Daoy (cell line): ENCODE measurements at places on chromosomes 3 and 15. TPM values are rescaled to one million over a fixed set of nuclear protein-coding genes. Genes with fewer than 3 reads are reported as not detected.

PLSCR2 gene
- not detected in 2 replicates for total RNA-seq

POLQ gene
- total RNA-seq: 9.5 and 13.2 TPM in 2 replicates

DAPK2 gene
- total RNA-seq: 1.5 and 1.9 TPM in 2 replicates

NIPA2 gene
- 123 and 140 TPM in 2 replicates for total RNA-seq

PPIP5K1 gene
- total RNA-seq: 6.5 and 10.6 TPM in 2 replicates

MAP6D1 gene
- total RNA-seq: 1.7 and 6.8 TPM in 2 replicates

FETUB gene
- total RNA-seq: not detected in 2 replicates

CLSTN2 gene
- total RNA-seq: 0.86 and 0.91 TPM in 2 replicates

ACOX2 gene
- total RNA-seq: 0.11 and 4.2 TPM in 2 replicates

CYP11A1 gene
- total RNA-seq: 0.06 and 0.12 TPM in 2 replicates

UBA7 gene
- total RNA-seq: 5.1 and 6.8 TPM in 2 replicates

UQCC5 gene
- 3.8 and 13.9 TPM in 2 replicates for total RNA-seq

CHRNA3 gene
- total RNA-seq: 0.17 and 3.5 TPM in 2 replicates

TICRR gene
- 7.0 and 10.0 TPM in 2 replicates for total RNA-seq

TTC21A gene
- total RNA-seq: 0.17 and 1.3 TPM in 2 replicates

DCLK3 gene
- 0.06 TPM in 1 of 2 replicates, not detected in the other for total RNA-seq

CTXN2 gene
- total RNA-seq: not detected in 2 replicates

GOLGA8N gene
- 0.23 and 0.51 TPM in 2 replicates for total RNA-seq

- no peak for DNase-seq
These were observed 384.3 kb upstream of the EPHA6 start for GRCh38 chr3:96430079-96430478.

- DNase-seq: no peak
These were observed 42.5 kb downstream of the ATP2B2 start for GRCh38 chr3:10462641-10463532.

- no peak for DNase-seq
These were observed 93.2 kb upstream of the AGTR1 start for GRCh38 chr3:148604270-148605085.

DNA sequence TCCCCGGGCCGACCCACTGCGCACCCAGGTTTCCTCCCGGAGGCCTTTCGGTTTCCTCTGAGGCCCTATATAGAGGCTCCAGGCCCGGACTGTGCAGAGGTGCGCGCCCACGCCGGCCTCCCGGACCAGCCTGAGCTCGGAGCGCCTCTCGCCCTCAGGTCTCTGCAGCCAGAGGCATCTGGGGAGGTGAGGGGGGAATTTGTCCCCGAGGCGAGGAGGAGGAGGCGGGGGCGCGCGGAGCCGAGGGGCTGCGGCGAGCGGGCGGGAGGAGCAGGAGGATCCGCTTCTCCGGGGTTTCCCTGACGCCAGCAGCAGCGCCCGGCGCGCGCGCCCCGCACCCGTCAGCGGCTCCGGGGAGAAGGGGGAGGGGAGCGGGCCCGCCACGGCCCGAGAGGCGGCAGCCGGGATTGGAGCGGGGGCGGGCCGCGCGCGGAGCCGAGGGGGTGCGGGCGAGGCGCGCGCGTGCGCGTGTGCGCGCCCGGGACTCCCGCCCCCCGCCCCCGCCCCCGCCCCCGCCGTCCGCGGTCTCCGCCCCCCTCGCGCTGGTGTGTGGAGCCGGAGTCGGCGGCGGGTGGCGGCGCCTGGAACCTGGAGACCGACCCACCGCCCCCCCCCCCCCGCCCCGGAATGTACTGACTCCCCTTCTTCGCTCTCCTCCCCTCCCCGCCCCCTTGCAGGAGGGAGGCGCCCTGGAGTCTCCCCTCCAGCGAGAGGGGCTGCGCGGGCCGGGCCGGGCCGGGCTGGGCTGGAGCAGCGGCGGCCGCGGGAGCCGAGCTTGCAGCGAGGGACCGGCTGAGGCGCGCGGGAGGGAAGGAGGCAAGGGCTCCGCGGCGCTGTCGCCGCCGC, at the start of gene NEO1:
NEO1 (plus strand) TSS at position 657 of the 846 bp plus-strand sequence. CDS start 213 bp downstream, outside the sequence.
- DNase-seq: peak; percentile 90

DNA sequence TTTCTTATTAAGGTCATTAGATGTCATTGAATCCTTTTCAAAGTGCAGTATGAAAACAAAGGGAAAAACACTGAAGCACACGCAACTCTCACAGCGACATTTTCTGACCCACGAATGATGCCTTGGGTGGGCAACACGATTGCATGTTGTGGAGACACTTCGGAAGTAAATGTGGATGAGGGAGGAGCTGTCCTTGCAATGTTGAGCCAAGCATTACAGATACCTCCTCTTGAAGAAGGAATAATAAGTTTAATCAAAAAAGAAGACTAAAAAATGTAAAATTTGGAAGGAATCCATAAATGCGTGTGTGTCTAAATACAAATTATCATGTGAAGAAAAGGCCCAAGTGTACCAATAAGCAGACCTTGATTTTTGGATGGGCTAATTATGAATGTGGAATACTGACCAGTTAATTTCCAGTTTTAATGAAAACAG, 16.9 kb downstream of the THBS1 start:
- peak; percentile 56 for DNase-seq

DNA sequence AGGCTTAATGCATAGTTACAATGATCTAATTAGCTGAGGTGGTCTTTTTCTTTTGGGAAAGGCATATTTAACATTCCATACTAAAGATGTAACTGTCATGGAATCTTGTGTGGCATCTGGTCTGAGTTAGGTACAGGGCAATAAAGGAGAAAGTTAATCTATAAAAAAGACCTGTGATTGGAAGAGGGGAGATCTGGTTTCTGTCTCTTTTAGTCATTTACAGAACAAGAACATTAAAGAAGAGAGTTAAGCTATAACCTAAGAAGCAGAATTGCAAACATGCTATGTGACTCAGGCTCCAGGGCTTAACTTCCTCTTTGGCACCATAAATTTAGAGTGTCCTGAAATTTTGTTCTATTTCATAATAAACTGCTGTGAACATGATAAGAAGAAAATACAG, 47.2 kb upstream of the MME start:
- DNase-seq: no peak

DNA sequence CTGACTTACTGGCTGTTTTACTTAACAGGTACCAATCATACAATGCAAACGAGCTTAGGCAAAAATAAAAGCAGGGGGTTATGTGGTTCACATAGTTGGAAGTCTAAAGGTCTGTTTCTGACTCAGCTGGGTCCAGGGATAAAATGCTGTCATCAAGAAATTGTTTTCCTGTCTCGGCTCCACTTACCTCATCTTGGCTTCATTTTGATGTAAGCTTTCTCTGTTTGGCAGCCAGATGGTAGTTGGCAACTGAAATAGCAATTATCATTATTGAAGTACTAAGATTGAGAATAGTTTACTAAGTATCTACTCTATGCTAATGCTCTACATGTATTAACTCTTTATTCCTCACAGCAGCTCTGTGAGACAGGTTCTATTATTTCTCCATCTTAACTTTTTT, 36.8 kb upstream of the CNTN3 start:
- DNase-seq: peak; percentile 3

DNA sequence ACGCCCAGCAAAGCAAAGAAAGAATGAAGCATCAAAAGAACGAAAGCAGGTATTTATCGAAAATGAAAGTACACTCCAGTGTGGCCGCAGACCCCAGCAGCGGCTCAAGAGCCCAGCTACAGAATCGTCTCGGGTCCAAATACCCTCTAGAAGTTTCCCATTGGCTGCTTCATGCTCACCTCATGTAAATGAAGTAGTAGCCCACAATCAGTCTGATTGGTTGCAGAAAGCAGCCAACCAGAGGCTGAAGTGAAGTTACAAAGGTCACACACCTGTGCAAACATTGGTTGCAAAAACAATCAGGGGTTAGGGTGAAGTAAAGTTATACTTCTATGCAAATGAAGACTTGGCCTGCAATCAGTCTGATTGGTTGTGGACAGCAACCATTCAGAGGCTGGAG, 32.0 kb downstream of the SV2B start:
- no peak for DNase-seq

- peak; percentile 77 for DNase-seq
These were observed 357.7 kb downstream of the OTOL1 start for GRCh38 chr3:161854232-161854771.

GRCh38 chr15:63801910-63802309, 31.8 kb downstream of the HERC1 start:
- no peak for DNase-seq

DNA sequence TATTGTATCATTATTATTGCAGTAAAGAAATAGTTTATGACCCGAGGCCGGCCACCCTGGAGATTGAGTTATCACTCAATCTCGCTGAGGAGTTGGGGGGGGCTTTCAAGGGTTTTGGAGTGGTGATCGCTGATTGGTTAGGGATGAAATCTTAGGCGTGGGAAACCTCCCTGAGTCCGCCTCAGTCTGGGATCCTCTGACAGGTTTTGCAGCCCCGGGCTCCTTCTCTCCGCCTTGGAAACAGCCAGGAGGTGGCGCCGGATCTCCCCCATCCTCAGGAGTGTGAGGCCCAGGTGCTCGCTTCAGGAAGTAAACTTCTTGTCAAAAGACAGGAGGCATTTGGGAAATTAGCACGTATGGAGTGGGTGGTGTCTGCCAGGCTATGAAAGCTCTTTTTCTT, 41.1 kb upstream of the SEC61A1 start:
- DNase-seq: peak; percentile 56

DNA sequence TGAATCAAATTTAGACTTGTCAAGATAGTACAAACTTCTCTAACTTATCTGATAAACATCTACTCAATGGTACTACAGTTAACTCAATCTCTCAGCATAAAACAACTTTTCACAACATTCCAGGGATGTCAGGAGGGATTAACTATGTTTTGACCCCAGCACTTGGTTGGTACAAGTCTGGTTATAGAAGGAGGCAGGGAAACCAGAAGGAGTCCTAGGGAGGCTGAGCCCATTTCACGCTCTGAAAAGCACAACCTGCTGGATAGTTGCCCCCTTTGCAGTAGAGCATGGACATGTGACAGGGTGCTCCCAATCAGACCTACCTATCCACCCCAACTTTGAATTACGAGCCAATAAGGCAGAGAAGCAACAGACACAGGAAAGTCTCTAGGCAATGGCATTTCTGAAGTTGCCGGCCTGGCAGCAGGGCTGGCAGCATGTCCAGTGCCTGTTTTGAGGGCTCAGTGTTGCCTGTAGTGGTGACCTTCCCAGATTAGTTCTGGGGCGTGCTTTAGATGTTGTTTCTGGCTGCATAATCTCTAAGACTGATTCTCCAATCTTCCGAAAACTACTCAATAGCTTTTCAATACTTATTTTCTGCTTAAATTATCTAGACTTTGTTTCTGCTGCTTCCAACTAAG, 8.2 kb downstream of the ANKUB1 start:
- peak; percentile 13 for DNase-seq

GRCh38 chr15:68725736-68726135, 95.0 kb downstream of the ANP32A start:
- DNase-seq: no peak

DNA sequence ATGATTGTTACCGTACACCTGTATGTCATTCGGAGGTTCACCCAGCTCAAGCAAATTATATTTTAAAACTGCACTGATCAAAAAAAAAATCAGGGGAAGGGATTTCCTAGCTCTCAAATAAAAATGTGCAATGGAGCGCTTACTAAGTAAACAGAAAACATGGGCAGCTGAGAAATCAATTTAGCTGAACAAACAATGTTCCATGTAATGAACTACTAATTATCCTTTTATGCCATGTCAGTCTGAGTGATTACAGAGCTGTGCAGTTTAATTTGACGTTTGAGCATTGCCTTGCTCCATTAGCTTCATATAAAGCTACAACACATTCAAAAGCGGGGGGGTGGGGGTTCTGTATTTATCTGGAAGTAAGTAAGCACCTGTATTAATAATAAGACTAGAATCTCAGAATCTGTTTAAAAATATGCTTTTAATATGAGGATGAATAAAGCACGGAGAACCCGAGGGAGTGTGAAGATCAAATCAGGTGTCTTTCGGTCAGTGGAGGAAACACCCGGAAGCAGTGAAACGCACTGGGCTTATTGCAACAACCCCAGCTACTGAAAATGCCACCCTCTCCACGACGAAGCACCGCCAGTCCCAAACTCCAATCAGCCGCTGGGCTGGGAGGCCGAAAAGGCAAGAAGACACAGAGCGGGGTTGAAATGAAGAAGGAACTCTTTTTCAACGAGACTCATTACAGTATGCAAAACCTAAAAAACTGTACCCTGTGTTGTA, 196.5 kb upstream of the ATP11B start:
- no peak for DNase-seq

DNA sequence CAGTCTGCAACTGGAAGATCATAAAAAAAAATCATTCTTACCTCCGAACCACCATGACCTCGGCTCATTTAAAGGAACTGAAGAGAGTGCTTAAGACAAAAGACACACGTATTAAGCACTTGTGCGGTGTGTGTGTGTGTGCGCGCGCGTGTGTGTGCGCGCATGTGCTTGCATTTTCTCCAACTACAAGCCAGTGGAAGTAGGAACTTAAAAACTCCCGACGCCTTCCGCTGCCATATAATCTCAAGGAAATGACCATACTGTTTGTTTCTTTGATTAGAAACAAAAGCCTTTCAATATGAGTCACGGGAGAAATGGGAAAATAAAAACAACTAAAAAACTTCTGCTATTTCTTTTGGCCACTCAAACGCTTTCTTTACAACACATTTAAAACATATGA, 32.4 kb downstream of the FRMD4B start:
- DNase-seq: no peak

DNA sequence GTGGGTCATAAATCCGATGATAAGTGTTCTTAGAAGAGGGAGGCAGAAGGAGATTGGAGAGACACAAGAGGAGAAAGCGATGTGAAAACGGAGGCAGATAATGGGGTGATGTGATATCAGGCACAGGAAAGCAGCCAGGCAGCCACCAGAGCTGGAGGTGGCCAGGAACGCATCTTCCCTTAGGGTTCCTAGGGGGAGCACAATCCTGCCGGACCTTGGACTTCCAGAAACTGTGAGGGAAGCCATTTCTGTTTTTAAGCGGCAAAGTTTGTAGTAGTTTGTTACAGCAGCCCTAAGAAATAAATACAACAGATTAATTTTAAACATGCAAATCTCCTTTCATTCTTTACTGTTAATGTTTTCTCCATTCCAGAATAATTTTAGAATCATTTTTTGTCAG, 259.9 kb upstream of the TMC3 start:
- DNase-seq: no peak

GRCh38 chr3:27976933-27977332, 254.8 kb upstream of the EOMES start:
- DNase-seq: no peak

- no peak for DNase-seq
These were observed 60.0 kb upstream of the TRPC1 start for GRCh38 chr3:142663865-142664264.

GRCh38 chr3:196736670-196737374, 2.8 kb upstream of the PAK2 start:
- no peak for DNase-seq

GRCh38 chr3:108391917-108392593, 95.7 kb downstream of the HHLA2 start:
- peak; percentile 17 for DNase-seq

DNA sequence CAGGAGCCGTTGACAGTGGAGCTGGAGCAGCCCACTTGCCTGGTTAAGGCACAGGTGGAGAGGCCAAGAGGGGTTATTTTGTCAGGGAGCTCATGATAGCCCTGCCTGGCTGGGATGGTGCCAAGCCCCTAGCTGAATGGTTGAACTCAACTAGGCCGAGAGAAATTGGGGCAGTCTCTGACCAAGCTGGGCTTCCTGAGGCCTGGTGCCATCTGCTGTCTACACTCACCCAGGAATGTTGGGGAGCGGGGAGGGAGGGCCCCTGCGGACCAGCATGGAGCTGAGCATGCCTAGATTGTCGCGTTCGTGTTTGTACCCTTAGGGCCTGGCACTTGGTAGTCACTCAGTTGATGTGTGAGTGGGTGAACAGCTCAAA, 1.2 kb downstream of the BRPF1 start:
- no peak for DNase-seq
